Stomach (tissue), 19 donors: ENCODE measurements at places on chromosomes 13 and 19.

DNA sequence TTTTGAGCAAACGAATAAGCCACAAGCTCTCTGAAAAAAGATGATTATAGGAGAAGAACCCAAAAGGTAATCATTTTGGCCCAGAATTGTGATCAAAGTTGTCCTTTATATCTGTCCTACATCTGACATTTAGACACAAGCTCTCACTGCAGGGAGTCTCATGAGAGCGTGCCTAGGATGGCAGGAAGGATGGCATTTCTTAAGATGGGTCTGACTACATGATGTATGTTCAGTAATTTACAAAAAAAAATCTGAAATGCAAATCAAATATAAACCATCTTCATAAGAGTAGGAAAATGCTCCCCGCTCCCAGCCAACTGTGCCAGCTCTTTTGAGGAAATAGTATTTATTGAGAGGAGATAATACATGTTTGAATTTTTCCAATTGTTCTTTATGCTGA is 81.0 kb upstream of the MBNL2 start:
- no peak for DNase-seq

GRCh38 chr19:9971166-9971897 is 35.0 kb upstream of the OLFM2 start:
- DNase-seq: no peak

GRCh38 chr13:26923824-26924605 is 163.4 kb upstream of the GPR12 start:
- DNase-seq: peak; percentile 65

- DNase-seq: no peak
These were observed 5.6 kb upstream of the PRKD2 start for GRCh38 chr19:46722421-46723022.

DNA sequence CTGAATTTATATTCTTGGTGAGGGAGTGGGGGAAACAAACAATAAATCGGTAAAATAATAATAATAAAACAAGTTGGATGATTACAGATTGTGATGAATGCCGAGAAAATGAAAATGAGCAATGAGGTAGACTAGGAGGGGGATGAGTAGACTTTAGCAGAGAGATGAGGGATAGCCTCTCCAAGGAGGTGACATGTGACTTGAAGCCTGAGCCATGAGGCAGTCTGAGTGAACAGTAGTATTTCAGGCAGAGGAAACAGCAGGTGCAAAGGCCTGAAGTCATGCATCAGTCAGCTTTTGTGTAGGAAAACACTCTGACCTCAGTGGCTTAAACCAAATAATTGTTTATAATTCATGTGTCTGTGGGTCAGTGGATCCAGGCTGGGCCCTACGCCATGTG is 4.6 kb downstream of the ZNF135 start:
- DNase-seq: no peak

- peak; percentile 50 for DNase-seq
These were observed 625 bp downstream of the F2RL3 start for GRCh38 chr19:16889366-16889882.

- DNase-seq: no peak
These were observed 32.3 kb downstream of the LPAR6 start for GRCh38 chr13:48380581-48380980.

- DNase-seq: no peak
These were observed 8.5 kb downstream of the UTP14C start for GRCh38 chr13:52033039-52033438.

- DNase-seq: peak; percentile 92
These were observed 1.7 kb downstream of the PCDH8 start for GRCh38 chr13:52846567-52847321.

GRCh38 chr13:95494082-95494681 is 58.3 kb upstream of the CLDN10 start:
- no peak for DNase-seq

GRCh38 chr19:6248844-6249243 is 30.9 kb downstream of the MLLT1 start:
- DNase-seq: no peak

DNA sequence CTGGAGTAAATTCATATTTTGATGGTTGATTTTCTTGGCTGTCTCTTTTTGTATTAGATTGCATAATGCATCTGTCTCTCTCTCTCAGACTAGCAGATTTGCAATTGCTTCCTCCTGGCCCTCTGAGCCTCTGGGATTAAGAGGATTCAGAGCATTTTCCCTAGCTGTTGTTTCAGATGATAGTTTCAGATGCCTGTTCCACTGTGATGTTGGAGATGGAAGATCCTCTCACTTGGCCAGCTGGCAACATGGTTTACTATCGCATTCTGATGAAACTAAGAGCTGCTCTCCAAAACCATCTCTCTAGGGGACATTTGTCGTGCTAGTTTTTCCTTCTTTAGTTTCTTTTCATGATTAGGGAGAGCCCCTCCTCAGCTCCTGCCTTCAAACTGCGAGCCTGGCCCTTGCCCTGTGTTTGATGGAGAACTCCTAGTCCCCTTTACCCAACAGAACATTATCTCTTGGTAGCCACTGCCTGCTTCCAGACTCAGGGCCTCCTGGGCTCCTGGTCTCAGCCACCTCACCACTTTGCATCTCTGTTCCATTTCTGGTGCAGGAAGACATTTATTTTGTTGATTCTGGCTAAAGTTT is 244.6 kb downstream of the B3GLCT start:
- no peak for DNase-seq

DNA sequence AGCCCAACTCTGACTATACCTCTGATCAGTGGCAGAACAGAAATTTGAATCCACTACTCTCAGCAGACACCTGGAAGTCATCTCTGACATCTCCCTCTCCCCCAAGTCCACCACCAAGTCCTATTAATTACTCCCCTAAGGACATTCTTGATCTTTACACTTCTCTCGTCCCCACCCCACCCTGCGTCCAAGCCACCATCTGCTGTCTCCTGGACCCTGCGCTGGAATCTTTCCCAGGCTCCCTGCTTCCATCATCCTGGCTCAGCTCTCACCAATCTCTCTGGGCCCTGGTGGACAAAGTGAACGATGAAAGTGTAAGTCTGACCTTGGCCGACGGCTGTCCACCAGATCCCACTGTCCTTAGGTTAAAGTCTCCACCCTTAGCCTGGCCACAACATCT is 145.6 kb upstream of the GJB6 start:
- no peak for DNase-seq

DNA sequence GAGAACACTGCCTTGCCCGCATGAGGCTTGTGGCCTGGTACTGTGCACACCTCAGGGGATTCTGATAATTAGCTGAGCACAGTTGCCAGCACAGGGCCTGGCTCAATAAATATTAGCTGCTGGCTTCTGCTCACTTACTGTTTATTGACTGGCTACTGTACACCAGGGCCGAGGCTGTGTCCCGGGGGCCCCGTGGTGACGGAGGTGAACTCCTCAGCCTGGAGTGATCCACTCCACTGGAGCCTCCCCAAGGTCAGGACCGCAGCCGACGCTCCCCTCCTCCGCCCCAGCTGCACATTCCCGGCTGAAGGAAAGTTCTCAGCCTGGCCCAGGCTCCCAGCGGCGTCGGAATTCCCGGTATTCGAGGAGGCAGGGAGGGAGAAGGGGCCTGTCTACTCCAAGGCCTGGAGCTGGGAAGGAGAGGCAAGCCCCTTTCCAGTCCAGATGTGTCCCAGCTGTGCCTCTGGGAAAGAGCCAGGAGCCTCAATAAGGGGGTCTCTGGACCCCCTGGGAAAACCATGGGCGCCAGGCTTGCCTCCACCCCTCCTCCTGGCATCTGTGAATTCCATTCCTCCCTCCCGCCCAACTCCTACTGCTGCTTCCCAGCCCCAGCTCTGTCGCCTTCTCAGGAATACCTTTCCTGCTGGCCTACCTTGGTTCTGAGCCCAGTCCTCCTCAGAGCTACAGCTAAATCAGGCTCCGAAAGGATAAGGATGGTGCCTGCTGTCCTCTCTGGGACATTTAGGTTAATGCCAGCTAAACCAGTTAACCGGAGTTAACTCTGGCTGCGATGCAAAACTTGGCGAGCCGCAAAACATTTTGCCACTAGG is 7.3 kb downstream of the RPS16 start:
- peak; percentile 92 for DNase-seq

- DNase-seq: no peak
These were observed 17.7 kb upstream of the RANBP3 start for GRCh38 chr19:5995606-5996005.

DNA sequence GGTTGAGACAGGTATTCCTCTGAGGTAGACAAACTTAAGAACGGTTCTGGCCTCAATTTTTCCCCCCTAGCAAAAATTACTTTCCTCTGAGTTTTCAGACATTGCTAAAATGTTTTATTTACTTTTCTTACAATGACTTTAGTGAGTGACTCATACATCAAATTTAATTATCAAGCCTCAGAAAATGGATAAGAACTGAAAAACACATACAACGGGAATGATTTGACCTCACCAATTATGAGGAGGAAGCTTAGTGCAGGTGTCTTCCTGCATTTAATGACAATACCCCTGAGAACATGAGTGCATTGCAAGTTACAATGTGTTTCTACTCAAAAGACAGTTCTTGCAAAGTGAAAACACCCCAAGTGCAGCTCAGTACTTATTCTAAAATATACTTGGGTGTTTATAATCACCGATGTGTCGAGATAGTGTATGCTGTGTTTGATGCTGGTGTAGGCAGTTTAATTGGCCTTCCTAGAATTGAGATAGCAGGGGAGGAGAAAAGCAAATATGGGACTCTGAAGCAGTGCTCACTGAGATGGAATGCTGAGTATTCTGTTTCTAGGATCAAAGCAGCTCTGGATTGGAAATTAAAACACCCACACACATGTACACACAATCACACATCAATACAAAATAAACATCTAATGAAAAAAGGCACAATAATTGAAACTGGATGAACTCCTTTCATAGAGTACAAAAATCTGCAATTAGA is 189.5 kb upstream of the SLC10A2 start:
- no peak for DNase-seq

- no peak for DNase-seq
These were observed 31.8 kb upstream of the CBY2 start for GRCh38 chr13:45670189-45670885.

- peak; percentile 13 for DNase-seq
These were observed 1388.0 kb downstream of the EFNB2 start for GRCh38 chr13:105147461-105147860.

GRCh38 chr19:42207767-42208271 is 9.7 kb downstream of the DEDD2 start:
- no peak for DNase-seq

DNA sequence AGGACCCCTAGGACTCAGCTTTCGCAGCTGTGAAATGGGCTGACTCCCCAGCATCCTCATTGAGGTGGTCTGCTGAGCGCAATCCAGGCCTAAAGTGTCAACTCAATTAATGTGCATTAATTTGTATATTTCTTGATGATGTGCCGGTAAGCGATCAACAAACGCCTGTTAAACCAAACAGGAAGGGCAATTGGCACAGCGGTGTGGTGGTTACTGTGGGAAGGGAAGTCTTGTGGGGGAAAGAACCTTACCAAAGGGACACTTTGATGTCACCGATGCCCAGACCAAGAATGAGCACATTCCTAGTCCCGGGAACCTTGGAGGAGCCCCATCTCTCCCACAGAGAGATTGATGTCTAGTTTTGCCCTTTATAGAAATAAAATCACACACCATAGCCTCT is 1.6 kb downstream of the JAK3 start:
- no peak for DNase-seq

DNA sequence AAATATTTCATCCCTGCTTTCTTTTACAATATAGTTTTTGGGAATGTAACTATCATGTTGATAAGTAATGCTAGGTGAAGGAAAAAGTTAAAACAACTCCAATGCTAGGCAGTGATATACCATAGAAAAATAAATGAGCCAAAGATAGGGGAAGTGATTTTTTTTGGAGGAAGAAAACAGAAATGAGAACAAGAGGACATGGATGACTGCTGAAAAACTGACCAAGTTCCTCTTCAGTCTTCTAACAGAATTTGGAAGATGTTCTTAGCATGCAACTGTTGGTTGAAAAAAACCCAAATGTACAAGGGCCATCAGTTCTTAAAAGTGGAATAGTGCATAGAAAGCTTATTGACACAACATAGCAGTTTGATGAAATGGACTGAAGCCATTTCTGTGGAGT is 262.5 kb upstream of the STARD13 start:
- DNase-seq: no peak

DNA sequence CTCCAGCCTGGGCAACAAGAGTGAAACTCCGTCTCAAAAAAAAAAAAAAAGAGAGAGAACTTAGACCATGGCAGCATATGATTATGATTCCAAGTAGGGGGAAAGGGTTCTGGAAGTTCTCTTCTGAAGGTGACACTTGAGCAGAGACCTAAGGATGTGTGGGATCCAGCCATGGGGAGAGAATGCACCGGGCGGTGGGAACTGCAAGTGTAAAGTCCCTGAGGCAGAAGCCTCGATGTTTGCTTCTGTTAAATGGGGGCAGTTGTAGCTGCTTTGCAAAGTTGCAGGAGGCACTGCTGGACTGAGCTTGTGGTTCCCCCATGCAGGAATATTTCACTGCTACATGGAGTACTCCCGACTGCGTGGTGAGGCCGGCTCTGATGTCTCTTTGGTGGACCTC is 9.1 kb downstream of the SLC44A2 start:
- DNase-seq: no peak

DNA sequence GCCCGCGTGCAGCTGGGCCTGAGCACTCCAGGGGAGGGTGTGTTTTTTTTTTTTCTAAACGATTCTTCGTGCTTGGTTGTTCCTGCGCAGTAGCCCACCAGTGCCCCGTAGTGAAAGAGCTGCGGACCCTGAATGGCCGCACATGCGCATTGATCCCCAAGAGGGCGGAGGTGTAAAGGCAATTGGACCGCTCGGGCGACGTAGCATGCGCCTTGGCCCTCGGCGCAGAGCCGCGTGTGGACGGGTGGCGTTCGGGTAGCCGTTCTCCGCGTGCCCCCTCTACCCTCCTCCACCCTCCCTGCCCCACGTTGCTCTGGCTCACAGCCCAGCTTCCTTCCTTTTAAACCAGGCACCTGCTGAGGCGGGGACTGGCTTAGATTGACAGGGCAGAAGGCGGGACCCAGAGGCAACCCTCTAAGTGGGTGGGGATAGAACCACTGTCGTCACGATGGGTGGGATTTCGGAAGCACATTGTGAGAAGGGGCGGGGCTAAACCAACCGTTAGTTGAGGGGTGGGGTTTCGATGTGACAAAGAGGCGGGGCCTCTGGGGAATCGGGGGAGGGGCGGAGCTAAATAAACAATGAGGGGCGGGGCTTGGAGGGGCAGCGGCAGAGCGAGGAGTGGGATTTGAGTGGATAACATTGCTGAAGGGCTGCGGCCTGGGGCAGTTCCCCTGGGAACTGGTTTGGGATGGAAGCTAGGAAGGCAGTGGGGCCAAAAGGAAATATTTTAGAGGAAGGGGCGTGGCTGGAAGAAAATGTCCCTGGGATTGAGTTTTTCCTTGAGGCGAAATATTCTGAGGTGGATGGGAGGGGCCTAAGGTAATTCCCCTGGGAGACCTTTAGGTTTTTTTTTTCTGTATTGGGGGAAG is 543 bp upstream of the NUP62 start:
- peak; percentile 91 for DNase-seq

GRCh38 chr13:38363219-38363618 is 13.6 kb downstream of the UFM1 start:
- no peak for DNase-seq

DNA sequence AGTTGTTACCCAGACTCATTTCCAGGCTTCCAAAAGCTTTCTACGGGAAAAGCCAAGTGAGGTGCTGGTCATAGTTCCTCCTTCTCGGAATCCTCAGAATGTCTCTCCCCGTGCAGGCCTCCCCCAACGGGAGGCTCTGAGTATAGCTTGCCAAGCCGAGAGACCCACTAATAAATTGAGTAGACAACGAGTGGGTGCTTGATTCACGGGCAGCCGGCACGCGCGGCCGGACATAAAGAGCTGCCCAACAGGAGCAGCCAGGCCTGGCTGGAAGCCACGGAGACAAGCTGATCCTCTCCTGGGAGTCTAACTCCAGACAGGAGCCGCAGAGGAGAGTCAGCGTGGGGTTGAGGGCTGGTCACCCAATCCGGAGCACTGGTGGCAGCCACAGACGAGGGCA is 43.4 kb upstream of the MEDAG start:
- DNase-seq: peak; percentile 67

GRCh38 chr19:55437410-55437809 is 5.7 kb downstream of the SHISA7 start:
- DNase-seq: peak; percentile 55
